ENCODE measurements at places on chromosomes 7 and 10.

DNA sequence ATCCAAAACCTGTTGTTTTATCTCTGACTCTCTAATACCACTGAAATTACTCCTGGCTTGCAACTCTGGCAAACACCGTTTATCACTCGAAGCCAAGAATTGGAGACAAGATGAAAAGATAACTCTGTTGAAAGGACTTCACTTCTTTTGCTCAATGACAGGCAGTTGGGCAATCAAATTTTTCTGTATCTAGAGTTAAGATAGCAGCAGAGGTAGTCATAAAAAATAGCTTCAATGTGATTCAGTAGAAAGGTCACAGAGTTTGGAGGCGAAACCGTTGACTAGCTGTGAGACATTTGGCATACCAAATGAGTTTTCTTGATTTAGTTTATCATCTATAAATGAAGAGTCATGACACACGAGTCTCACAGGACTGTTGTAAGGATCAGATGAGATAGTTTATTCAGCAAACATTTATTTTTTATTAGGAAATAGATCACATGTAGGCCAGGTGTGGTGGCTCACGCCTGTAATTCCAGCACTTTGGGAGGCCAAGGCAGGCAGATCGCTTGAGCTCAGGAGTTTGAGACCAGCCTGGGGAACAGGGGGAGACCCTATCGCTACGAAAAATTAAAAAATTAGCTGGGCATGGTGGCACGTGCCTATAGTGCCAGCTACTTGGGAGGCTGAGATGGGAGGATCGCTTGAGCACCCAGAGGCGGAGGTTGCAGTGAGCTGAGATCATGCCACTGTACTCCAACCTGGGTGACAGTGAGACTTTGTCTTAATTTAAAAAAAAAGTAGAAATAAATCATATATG, 23.6 kb downstream of the AKR1B1 start:
- no peak for DNase-seq

DNA sequence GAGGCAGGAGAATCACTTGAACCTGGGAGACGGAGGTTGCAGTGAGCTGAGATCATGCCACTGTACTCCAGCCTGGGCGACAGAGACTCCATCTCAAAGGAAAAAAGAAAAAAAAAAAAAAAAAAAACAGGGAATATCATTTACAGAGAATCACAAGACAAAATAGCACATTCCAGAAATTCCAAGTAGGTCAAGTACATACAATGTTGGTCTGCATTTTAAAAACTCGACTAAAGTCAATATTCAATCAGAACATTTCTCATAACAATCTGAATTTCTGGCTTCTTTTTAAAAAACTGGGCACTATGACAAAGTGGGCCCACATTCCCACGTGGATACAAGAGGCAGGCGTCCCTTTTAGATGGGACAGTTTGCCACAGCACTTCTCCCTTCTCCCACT, 12.8 kb downstream of the ZC3HAV1L start:
- no peak for DNase-seq

- DNase-seq, result peak; percentile 43
These were observed 2.4 kb downstream of the TLL2 start for GRCh38 chr10:96511044-96511945.

DNA sequence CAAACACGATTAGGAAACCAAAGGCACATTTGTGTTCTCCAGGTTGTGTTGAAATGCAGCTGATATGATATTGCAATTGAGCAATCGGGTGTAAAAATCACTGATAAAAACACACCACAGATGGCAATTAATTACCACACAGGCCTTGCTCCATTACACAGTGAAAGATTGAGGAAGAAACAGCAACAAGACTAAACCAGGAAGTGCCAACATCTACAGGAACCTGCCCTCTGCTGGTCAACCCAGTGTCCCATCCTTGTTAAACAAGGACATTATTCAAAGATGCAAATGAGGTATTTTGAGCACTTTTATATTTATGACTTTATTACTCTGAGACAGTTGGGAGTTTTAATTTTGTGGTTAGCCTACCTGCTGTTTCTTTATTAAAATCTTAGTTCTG, 765.6 kb upstream of the GHITM start:
- no peak for DNase-seq

- DNase-seq, result no peak
These were observed 155.5 kb downstream of the RNF216 start for GRCh38 chr7:5625938-5626337.

DNA sequence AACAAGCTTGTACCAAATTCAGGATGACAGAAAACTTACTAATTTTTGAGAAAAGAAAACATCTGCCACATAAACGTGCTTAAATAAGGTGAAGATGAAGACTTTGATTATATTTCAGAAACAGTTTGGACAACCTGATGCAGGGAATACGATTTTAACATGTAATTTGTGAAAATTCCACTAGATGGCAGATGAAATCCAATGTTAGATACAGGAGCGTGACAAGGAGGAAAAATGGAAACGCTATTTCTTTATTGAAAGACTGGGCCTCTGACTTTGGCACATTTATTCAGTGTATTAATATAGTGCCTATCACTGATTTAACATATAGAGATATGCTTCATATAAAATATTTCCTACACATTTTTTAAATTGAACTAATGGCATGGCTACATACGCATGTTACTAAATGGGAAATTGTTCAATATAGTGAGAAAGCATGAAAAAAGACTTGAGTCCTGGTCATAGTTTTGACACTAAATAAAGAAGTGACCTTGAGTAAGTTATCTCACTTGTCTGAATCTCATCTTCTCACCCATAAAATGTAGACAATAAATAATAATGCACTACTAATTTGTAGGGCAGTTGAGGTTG, 60.7 kb downstream of the CD36 start:
- DNase-seq, result no peak

- no peak for DNase-seq
These were observed 24.2 kb upstream of the FAM20C start for GRCh38 chr7:167976-168791.

GRCh38 chr10:24792638-24793037, 69.0 kb upstream of the ARHGAP21 start:
- DNase-seq, result no peak

DNA sequence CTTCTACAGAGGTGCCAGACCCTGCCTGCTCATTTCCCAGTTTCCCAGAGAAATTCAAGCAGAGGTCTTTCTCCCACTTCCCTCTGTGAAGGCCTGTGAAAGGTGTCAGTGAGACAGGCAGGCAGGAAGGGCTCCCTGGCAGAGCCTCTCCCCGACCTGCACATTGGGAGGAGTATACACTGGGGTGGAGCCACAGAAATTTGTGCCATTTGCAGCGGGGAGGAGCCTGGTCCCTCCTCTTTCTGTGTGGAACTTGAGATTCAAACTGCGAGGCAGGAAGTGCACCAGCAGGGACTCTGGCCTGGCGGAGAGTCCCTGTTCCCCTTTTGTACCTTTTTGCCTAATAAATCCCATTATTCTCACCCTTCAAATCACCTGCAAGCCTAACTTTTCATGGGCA, 54.6 kb upstream of the OPN4 start:
- DNase-seq, result no peak

GRCh38 chr10:130990486-130990885, 321.0 kb downstream of the TCERG1L start:
- DNase-seq, result peak; percentile 16

- peak; percentile 29 for DNase-seq
These were observed 52.4 kb downstream of the CAMK2B start for GRCh38 chr7:44272981-44273380.

- peak; percentile 59 for DNase-seq
These were observed 86.9 kb downstream of the JAZF1 start for GRCh38 chr7:28093623-28094232.

GRCh38 chr7:131781-132482, 60.4 kb upstream of the FAM20C start:
- DNase-seq, result no peak

DNA sequence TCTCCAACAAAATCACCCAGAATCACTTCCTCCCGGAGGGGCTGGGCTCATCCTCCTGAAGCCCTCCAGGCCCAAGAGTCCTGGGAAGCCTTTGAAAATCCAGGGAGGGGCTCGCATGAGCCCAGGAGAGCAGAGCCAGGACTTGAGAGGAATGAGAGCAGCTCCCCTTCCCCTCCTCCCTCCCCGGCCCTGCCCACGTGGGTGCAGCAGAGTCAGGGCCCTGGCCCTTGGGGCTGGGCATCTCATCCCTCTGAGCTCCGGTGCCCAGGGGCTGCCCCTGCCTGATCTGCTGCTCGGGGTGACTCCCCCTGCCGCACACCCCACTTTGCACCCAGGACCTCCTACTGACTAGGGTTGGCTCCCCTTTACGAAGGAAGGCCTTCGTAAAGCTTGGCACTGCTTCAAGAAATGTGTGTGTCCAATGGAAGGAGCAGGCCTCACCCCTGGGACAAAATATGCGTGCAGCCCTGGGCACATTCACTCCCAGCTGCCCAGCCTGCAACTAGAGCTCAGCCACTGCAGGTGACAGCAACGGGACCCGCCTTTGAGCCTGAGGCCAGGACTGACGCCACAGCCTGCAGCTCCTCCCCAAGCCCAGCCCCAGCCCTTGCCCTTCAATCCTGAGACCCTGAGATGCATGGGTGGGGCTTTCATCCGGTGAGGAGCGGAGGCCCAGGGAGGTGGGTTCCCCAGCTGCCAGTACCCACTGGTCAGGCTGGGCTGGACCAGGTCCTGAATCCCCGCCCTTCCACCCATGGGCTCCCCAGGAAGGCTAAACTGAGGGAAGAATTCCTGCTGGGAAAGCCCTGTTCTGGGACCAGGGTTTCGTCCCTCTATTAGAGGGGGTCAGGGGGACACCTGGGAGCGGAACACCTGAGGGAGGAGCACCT, 21.8 kb downstream of the PWWP2B start:
- peak; percentile 76 for DNase-seq

GRCh38 chr10:78975926-78976325, 92.8 kb upstream of the ZMIZ1 start:
- no peak for DNase-seq

DNA sequence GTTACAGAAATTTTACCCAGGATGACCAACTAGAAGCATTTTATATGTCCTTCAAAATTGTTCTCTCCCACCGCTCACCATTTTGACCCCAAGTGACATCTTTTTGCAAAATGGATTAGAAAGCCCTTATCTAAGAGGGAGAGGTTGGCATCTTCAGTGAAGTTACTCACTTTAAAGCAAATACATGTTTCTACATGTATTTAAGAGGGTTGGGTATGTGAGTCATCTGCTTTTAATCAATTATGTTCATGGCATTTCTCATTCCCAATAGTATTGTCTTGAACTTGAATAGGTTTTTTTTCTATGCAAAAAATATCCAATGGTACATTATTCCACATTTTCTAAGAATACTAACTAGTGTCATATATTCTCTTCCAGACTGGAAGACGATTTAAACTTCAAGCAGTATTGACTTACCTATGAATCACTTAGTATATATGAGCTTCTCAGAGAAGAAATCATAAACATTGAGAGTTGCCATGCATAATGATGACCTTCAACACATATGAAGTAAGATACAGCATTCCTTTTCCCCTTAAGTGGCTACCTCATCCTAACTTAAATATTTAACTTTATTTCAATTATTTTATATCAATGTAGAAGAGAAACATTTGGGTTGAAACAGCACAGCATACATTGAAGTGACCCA, 132.8 kb downstream of the POLR1F start:
- DNase-seq, result no peak

DNA sequence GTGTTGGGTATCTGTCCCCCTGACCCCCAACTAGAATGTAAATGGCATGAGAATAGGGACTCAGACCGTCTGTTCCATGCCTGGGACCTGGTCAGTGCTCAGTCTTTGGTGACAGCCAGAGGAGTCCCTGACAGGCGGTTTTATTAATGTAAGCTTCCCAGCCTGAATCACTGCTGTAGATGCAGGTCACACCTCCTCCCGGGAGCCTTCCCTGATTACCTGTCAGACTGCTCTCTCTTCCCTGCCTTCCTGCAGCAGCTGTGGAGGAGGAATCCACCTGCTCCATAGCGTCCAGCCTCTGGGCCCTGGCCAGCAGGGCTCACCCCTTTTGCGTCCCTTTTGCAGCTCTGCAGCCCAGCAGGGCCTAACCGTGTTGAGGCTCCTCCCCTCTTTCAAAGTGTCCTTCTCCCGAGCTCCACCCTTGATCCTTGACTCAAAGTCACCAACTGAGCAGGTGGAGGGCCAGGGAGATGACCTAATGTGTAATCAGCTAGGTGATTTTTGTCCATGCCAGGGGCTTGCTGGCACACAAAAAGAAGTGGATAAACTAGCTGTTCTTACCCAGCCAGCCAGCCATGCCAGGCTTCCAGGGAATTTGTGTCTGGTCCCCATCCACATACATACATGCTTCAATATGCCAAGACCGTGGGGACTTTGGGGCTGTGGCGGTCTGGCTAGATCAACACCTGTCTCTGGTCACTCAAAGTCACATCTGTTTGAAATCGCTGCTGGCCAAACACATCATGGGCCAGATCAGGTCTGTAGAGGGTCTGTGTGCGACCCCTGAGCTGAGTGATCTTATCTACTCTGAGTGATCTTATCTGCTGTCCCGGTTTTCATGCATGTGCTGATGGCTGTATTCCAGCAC, 195.1 kb downstream of the CCDC3 start:
- DNase-seq, result no peak

DNA sequence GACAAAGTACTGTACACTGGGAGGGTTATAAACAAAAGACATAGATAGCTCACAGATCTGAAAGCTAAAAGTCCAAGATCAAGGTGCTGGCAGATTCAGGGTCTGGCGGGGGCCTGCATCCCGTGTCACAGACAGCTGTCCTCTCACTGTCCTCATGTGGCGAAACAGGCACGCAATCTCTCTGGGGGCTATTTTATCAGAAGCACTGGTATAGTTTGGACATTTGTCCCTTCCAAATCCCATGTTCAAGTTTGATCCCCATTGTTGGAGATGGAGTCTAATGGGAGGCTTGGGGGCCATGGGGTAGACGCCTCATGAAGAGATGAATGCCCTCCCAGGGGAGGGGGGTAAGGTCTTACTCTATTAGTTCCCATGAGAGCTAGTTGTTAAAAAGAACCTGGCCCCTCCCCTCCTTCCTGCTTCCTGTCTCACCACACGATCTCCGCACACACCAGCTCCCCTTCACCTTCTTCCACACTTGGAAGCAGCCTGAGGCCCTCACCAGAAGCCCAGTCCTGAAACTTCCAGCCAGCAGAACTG, 72.5 kb upstream of the UCN3 start:
- no peak for DNase-seq

GRCh38 chr7:26965724-26966123, 101.3 kb upstream of the SKAP2 start:
- DNase-seq, result no peak

DNA sequence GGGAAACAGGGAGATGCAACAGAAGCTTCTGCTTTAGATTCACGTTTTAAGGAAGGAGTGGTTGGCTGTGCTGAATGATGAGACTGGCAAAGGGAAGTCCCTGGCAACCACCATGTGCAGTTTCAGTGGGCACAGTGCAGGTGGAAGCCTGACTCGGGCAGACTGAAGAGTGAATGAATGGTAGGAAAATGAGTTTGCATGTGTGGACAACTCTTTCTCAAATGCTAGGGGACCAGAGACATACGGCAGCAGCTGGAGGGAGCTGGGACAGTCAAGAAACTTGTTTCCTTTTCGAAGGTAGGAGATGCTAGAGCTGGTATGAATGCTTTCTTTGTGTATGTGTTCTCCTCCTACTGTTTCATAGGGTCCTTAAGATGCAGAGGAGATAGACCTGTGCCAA, 29.0 kb downstream of the PODXL start:
- DNase-seq, result no peak

- DNase-seq, result peak; percentile 32
These were observed 88.3 kb downstream of the CHST15 start for GRCh38 chr10:124005091-124005490.

GRCh38 chr10:114647545-114648138, 10.4 kb downstream of the ABLIM1 start:
- DNase-seq, result no peak

Data from kidney (tissue), 22 donors.